ENCODE measurements at places on chromosomes 2 and 18.
A peak's percentile ranks its signal among the peaks of the same experiment; 100 is the strongest.

GRCh38 chr2:11679486-11680181 lies 9.6 kb upstream of the NTSR2 start:
- DNase-seq = no peak

DNA sequence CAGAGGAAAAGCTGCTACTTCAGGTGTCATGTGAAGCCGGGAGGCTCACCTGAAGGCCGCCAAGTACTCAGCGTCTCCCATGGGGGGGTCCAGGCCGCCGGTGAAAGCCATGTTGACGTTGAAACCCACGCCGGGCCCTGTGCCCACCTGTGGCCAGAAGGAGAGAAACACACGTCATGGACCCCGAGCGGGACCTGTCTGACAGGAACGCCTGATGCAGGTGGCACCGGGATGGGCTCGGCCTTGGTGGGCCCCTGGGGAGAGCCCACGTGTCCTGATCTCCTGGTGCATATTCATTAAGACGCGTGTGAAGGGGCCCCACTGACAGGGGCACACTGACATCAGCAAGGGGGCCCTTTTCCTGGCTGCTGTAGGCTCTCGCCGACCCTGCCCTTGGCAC lies 233.2 kb downstream of the TWIST2 start:
- DNase-seq = no peak

GRCh38 chr2:55232863-55233657 lies 572 bp downstream of the RPS27A start:
- DNase-seq = peak; percentile 78

- DNase-seq = peak; percentile 61
Measured at GRCh38 chr2:64203858-64204632, 59.8 kb upstream of the PELI1 start.

- DNase-seq = no peak
Measured at GRCh38 chr2:215479121-215479520, 43.3 kb upstream of the FN1 start.

- no peak for DNase-seq
Measured at GRCh38 chr2:55043841-55044240, 6.4 kb downstream of the RTN4 start.

DNA sequence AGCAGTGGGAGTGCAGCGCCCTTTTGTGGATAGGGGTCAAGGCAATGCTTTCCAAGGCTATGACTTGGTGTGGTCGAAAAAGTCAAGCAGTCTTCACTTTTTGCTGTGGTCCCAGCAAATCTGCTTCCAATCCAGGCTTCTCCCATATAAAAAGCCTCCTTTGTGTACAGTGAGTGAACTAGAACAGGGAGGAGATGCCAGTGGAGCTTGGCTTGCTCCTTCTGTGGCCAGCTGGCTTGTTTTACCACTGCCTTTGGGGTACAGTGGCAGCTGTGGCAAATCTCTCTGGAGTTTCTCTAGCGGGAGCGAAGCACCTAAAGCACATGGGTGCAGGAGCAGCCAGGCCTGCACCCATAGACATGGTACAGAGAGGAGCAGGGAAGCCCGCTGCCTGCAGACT lies 103.5 kb downstream of the MSH2 start:
- no peak for DNase-seq

GRCh38 chr18:1513519-1513918 lies 608.8 kb downstream of the ADCYAP1 start:
- no peak for DNase-seq

- DNase-seq = no peak
Measured at GRCh38 chr2:161223139-161223732, 63.0 kb downstream of the TANK start.

DNA sequence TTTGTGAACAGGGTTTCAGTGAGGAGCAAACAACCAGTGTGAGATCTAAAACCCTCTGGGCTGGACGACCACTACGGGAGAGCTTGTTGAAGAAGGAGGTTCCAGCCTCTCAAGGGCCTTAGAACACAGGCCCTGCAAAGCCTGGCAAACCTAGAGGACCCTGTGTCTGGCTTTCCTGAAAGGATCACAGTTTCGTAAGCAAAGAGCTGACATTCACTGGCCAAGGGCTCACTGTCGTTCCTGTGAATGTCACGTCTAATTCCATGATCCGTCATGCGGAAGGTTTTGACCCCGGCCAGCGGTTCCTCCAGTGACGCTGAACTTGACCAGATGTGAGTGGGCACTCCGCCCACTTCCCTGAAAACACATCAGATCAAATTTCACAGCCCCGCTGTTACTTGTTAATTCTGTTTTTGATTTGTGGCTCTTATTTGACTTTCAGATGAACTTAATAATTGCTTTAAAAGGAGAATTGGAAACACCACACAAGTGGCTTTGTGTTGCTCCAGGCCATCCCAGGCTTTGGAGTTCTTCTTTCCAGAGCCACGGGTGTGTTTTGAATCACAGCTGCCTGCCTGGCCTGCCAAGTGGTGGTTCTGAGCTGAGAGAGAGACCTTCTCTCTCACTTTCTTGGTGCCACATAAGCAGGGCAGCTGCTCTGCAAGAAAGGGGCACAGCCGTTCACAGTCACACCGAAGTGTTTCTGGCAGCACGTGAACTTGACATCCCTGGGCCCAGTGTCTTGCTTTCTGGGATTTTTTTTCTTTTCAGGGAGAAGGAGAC lies 308.4 kb downstream of the NDUFA10 start:
- no peak for DNase-seq

GRCh38 chr2:227153758-227154486 lies 10.1 kb downstream of the COL4A4 start:
- DNase-seq = no peak

- no peak for DNase-seq
Measured at GRCh38 chr2:183991968-183992367, 606.4 kb upstream of the ZNF804A start.

DNA sequence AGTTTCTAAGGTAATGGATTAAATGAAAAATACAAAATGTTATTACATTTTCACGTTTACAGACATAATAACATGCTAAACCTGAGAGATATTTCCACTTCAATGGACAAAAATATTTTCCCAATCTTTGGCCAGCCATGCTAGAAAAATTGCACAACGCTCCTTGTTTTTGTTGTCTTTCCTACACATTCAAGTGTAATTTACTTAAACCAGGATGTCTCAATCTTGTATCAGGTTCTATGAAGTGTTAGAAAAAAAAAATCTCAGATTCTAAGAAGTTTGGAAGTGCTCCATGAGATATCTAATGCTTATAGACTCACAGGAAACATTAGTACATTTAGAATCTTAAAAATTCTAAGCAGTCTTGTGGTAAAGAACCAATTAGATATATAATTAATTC lies 141.8 kb upstream of the SLC35G4 start:
- DNase-seq = no peak

GRCh38 chr2:139835101-139835500 lies 1054.9 kb upstream of the NXPH2 start:
- DNase-seq = no peak

GRCh38 chr2:130791617-130791939 lies 36.2 kb downstream of the AMER3 start:
- no peak for DNase-seq

DNA sequence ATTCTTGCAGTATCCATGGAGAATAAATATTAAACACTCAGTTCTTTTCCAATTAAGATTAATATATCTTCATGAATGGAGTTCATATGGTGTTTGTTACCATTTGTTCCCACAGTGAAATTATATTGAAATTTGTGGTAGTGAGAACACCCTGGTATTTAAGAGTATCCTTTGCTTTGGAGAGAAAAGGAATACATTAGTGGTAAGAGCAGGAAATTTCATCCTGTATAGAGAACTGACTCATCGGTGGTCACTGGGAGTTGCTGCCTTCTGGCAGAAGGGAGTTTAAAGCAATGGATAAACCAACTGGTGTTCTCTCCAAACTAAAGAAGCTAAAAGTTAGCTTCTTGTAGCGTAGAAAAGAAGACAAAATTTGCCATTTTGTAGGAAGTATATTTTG lies 107.3 kb downstream of the MYO1B start:
- no peak for DNase-seq

GRCh38 chr2:103789381-103790095 lies 1027.7 kb downstream of the TMEM182 start:
- no peak for DNase-seq

GRCh38 chr2:96409081-96409819 lies 73.7 kb downstream of the NCAPH start:
- no peak for DNase-seq

DNA sequence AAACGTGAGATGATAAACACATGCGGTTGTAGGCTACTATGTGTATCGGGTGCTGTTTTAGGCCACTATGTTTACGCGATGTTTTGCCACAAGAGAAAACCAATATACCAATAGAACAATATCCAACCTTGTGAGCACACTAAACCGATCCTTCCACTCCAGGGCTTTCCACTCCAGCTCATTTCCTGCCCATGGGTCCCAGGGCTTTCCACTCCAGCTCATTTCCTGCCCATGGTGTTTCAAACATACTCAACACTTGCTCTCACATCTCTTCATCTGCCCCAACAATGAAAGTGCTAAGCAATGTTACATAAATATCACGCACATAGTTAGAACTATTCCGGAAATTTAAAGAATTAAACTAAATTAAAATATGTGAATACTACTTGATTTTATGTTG lies 80.0 kb downstream of the EPB41L3 start:
- no peak for DNase-seq

DNA sequence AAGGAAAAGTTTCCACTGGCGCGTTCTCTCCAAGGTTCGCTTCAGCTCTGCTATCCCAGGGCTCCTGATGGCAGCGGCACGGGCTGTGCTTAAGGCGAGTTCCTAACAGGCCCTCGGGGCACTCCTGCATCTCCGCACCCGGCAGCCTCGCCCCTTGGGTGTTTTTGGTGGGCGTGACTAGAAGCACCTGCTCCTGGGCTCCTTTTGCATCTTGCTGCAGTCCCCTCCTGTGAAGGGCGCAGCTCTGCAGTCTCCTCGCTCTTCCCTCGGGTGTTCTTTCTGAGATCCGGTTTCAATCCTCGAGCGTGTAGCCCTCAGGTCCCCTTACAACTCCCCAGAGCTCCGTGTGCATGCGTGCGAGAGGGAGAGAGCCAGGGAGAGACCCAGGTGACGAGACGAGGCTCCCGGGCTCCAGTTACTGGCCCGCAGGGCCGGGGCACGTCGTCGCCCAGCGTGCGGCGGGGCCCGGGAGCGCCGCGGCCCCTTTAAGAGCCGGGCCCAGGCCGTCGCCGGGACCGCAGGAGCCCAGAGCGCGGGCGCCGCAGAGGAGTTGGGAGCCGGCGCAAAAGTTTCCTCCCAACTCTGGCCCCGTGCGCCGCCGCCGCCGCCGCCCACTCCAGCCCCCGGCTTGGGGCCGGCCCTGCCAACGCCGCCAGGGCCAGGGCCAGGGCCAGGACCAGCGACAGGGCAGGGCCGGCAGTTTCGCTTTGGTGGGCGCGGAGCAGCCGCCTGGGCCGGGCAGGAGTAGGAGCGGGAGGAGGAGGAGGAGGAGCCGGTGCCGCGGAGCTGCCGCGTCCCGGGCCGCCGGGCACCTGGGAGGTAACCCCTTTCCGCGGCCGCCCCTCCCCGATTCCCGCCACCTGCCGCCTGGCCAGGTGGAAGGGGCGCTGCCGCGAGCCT lies at the start of gene PARD3B:
Gene PARD3B (plus strand): TSS at position 515 of the 900 bp plus-strand sequence. CDS start 525 bp downstream, outside the sequence.
- peak; percentile 66 for DNase-seq

- no peak for DNase-seq
Measured at GRCh38 chr2:69381337-69381737, 5.7 kb downstream of the GFPT1 start.

DNA sequence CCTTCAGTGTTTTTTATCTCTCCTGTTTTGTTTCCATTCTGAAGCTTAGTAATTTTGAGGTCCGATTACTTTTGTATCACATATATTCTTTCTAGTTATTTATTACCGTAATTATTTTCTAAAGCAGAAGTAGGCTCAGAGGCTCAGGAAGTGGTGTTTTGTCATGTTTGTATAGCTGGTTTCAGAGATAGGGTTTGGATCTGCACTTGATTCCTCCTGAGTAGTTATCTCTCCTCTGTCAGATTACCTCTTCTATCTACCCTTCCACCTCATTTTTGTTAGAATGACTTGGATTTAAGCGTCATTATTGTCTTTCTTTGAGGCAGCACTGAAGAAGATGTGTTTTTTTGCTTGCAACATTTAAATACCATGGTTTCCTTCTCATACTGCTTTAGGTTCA lies 95.4 kb downstream of the MTA3 start:
- DNase-seq = no peak

DNA sequence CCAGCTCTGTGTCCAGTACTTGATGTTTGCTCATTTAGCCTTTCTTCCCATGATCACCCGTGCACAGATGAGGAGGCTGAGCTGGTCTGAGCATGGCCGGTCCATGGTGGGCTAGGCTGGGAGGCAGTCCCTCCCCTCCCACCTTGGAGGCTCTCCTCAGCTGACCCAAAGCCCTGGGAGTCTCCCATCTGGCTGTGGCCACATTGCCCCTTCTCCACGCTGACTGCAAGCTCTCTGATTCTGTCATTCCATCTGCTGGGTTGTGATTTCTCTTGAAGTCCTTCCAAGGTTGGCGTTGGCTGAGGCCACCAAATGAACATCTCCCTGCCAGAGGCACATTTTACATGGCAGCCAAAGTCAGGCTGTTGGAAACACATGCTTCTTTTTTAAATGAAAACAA lies 44.0 kb downstream of the ACKR3 start:
- no peak for DNase-seq

DNA sequence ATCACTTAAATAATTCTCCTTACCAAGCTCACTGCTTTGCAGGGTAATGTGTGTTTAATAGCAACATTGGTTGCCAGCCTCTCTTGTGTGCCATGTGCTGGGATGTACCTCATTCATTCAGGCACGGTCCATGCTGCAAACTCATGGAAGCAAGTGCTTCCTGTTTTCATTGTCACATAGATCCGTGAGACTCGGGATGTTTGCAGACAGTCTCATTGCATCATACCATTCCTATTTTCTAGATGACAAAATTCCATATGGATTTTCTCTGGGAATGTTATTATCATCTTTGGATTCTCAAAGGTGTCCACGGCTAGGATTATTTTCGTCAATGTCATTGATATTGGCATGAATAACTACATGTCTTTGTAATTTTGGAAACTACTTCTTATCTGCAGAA lies 60.0 kb upstream of the HDAC4 start:
- no peak for DNase-seq

DNA sequence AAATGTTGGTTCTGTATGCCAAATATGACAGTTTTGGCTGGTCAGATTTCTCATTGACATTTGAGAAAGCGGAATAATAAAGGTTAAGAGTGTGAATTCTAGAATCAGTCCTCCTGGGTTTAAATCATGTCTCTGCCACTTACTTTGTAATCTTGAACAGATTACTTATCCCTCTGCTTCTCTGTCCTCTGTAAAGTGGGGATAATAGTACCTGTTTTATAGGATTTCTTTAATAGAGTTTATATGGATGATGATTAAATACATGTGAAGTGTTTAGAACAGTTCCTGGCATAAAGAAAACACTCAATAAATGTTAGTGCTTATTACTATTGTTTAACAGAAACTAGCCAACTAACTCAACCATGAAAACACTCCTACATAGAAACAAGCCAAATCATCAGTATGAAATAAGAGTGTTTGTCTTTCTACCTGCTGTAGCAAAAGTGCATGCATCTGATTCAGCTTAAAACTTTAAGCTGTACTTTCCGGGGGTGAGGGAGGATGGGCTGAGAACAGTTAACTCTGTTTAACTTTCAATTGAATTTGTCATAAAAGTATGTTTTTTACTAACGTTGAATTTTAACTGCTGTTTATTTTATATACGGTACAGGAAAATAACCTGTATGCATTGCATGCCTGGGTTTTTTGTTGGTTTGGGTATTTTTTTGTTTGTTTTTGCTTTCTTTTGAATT lies 6.8 kb downstream of the HTR2B start:
- no peak for DNase-seq
